Activated CD4-positive, alpha-beta T cell treated with anti-CD3 and anti-CD28 coated beads, Interleukin-2, amount 50 U/mL, for 48 hours (primary cell): ENCODE measurements at places on chromosomes 11 and 22.

GRCh38 chr11:45383224-45383623, 97.1 kb upstream of the SYT13 start:
- no peak for DNase-seq

DNA sequence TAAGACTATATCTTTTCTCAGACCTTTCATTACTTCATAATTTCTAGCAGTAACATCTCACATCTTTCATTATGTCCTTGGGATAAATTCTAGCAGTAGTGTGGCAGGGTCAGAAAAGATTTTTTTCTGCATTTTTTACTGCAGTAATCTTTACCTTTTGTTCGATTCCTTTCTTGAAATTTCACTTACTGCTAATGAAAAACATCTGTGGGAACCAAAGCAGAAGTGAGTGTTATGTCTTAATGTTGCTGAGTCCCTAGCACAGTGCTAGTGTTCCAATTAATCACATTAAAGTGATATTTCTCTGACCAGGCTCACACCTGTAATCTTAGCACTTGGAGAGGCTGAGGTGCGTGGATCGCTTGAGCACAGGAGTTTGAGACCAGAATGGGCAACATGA, 123.6 kb downstream of the EHF start:
- DNase-seq, result no peak

DNA sequence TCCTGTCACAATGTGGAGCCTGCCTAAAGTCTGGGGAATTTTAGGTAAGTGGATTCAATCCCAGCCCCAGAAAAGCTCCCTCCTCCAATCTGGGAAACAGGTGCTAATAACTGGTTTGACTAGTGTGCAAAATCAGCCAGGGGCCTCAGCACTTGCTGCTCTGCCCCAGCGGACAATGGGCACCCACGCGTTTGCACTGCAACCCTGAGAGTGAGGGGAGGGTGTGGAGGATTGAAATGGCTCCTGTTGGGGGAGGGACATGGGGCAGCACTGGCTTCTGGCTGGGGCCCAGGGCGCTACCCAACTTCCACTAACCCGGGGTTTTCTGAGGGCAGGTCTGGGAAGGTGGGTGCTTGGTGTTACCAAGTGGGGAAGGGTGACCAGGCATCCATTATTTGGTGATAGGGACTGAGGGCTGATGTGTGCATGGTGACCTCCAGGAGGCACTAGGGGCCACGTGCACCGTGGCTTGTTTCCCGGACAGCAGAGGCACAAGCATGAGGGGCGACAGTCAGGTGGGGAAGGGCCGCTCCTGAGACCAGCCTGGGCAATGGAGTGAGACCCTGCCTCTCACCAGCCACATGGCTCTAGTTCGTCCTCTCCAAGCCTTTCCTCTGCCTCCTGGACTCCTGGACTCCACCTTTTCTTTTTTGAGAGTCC, 4.3 kb upstream of the PNPLA5 start:
- DNase-seq, result no peak

DNA sequence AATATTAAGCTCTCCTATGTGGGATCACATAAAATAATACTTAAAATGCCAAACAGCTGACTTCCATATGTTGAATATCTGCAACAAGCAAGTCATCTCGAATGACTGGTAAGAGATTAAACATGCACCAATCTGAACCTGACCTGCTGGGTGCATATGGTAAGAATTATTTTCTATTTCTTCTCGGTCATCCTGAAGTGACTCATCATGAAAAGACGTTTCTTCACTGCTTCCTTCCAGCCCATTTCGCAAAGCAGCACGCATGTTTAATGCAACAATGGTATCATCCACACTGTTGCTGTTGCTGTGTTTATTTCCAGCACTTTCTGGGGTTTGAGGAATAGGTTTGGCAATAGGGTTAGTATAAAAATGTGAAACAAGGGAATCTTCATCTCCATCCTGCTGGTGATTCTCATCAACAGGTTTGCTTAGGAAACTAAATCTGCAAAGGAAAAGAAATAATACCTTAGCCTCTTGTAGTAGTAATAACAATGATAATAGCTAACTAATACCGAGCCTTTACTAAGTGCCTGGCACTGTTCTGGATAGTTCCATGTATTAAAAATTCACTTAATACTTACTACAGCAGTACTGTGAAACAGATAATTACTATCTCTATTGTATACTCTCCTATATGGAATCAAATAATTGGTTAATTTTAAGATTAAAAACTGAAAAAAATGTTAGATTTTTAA, 52.0 kb upstream of the CHRNA10 start:
- DNase-seq, result no peak

- peak; percentile 59 for DNase-seq
These were observed at the start of gene BRD1 for GRCh38 chr22:49827853-49828598. Gene BRD1, minus strand, starts transcription at chr22:49827873. Its CDS starts 3,556 bp downstream, at chr22:49824317.

GRCh38 chr22:38798496-38798895, 4.6 kb upstream of the DNAL4 start:
- no peak for DNase-seq

- no peak for DNase-seq
These were observed 74.0 kb upstream of the ATXN10 start for GRCh38 chr22:45597460-45598192.
